ENCODE measurements at places on chromosomes 4 and X.

DNA sequence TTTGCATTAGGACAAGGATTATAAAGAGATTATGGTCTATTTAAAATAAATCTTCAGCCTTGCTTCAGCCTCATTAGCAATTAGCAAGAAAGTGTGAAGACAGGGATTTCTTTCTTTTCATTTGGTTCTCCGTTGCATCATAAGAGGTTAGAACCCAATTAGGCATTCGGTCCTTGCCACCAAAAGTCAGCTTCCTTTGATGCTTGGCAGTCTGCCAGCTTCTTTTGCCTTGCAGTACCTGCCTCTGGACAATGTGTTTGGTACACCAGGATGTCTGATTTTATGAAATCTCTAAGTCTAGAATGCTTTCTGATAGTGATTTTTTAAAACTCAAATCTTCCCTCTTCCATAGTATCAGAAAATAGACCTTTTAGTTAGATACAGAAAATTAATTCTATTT lies 12.4 kb downstream of the SMIM20 start:
- no peak for DNase-seq

GRCh38 chrX:3046253-3047240 lies 5.3 kb downstream of the ARSF start:
- no peak for DNase-seq

DNA sequence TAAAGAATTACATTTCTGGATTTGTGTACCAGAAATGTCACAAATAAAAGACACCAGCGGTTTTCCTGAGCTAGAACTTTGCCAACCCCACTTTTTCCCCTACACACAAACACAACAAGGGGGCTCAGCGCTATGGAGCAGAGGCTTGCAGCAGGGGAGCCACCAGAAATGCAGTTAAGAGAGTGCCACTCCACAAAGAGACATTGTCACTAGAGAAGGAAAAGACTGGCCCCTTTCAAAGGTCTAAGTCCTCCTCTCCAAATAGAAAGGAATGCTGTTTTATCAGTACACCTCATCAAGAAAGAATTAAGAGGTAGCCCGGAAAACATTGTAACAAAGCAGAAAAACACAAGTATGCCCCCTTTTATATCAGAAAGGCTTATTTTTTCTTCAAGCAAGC lies 419.5 kb downstream of the HNRNPD start:
- no peak for DNase-seq

DNA sequence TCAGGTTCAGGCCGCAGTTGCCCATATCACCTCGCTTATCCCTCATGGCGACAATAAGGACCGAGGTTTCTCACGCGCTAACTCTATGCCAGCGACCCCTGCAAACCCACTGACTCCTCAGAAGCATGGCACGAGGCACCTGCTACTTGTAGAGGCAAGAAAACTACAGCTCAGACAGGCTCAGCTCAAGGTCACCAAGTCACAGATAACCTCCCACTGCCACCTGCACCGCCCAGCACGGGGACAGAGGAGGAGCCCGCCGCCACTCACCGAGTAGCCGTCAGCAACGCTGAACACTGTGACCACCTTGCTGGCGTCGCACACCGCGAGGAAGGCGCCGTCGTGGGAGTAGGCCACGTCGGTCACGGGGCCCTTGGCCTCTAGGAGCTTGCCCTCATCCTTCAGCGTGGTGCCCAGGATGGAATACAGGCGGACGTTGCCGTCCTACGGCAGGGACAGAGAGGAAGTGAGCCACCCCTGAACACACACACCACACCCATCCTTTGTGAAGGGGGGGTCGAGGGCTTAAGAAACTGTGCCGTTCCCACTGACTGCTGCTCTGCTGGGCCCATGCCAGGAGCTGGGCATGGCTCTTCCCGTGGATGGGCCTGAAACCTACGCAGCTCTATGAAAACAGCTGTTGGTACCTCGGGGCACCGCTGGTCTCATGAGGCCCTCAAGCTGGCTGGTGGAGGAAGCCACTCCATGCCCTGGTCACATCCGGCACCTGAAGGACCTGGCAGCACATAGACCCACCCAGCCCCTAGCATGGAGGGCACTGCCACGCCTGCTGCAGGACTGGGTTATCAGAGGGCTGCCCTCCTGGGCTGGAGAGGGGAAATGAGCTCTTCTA lies 38.9 kb downstream of the WDR1 start:
- DNase-seq, result no peak

GRCh38 chrX:41946989-41947612 lies 23.7 kb upstream of the CASK start:
- DNase-seq, result no peak

DNA sequence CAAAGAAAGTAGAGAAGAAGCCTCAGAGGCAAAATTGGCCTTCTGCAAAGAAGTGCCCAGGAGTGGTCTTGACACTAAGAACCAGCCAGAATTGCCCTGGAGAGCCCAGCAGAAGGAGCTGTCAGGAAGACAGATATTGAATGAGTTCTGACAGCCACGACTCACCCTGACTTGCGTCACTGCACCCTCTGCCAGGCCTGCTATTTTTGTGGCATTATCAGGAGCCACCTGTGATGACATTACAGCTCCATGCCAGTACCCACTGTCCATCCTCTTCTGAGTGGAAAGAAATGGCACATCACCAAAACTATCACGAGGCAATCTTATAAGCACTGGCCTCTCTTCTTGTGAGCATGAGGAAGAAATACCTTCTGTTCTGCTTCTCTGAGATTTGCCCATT lies 67.7 kb downstream of the SMIM20 start:
- DNase-seq, result no peak

GRCh38 chr4:147860960-147861359 lies 129.1 kb downstream of the ARHGAP10 start:
- no peak for DNase-seq

DNA sequence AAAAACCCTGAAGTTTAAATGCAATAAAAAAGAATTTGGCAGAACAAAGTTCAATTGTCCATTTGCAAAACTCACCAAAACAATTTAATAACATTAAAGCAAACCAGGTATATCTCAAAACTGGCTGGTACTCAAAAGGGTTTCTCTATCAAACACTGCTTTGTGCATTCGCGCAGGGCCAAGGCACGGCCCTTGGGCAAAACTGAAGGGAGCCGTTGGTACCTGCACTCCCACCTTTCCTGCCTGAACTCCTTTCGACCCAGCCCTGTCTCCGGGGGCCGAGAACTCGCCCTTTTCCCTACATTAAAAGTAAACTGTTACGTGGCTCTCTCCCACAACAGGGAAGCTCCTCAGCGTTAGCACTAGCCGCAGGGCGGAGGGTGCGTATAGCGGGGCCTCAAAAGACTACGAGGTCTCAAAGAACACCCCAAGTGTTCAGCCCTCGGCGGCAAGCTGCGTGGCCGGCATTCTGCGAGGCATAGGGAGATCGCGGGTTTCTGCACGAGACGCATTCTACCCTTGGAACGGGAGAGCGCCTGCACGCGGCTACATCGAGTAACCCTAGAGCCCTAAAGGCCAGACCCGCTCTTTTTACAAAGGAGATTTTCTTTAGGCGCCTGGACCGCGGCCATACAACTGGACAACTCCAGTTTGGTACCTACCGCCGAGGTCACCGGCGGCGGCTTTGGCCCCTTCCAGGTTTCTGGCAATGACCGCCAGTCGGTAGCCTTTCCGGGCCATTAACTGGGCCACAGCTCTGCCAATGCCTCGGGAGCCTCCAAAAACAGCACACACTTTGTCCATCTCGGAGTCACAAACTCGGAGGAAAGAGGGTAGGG lies 550 bp downstream of the CBR4 start:
- peak; percentile 31 for DNase-seq

DNA sequence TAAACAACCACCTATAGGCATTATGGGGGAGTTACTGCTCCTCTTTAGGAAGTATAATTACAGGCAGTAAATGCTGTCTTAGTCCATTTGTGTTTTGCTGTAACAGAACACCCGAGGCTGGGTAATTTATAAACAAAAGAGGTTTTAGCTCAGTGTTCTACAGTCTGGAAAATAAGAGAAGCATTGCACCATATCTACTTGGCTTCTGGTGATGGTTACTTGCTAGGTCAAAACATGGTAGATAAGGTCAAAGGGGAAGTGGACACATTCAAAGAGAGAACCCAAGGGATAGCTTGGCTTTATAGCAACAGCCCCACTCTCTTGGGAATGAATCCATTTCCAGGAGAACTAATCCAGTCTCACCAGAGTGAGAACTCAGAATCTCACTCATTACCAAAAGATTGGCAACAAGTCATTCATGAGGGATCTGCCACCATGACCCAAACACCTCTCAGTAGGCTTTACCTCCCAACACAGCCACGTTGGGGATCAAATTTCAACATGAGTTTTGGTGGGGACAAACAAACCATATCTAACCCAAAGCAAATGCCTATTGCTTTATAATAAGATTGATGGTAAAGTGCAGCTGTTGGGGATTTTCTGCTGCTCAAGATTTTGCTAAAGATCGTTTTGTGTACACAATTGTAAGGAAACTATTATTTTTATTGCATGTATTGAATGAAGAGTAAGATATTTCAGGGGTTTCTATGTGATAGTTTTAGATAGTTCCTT lies 32.6 kb downstream of the STAG2 start:
- no peak for DNase-seq

GRCh38 chrX:136318156-136318555 lies 17.4 kb downstream of the ADGRG4 start:
- no peak for DNase-seq

GRCh38 chr4:185143601-185143969 lies 519 bp downstream of the SLC25A4 start:
- no peak for DNase-seq

DNA sequence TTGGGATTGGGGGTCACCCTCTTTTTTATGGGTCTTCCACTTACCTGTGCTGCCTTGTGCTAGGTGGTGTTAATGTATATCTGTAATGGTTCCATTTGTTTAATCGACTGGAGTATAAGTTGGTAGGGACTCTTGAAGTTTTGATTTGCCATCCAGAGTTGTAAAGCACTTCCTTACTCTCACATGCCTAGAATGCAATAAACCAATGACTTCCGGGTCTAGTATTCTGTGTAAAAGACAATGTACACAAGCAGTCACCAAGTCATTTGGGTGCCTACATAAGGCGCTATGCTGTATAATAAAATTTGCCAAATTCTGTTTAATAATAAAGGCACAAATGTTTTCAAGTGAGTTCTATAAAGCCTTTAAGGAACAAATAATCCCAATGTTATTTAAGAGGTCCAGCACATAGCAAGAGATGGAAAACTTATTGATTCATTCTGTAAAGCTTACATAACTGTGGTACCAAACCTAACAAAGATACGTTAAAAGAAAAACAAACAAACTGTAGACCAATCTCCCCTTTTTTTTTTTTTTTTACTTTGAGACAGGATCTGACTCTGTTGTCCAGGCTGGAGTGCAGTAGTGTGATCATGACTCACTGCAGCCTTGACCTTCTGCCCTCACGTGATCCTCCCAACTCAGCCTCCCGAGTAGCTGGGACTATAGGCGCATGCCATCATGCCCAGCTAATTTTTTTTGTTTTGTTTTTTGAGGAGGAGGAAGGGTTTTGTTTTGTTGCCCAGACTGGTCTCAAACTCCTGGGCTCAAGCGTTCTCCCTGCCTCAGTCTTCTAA lies 41.5 kb upstream of the HPRT1 start:
- no peak for DNase-seq

DNA sequence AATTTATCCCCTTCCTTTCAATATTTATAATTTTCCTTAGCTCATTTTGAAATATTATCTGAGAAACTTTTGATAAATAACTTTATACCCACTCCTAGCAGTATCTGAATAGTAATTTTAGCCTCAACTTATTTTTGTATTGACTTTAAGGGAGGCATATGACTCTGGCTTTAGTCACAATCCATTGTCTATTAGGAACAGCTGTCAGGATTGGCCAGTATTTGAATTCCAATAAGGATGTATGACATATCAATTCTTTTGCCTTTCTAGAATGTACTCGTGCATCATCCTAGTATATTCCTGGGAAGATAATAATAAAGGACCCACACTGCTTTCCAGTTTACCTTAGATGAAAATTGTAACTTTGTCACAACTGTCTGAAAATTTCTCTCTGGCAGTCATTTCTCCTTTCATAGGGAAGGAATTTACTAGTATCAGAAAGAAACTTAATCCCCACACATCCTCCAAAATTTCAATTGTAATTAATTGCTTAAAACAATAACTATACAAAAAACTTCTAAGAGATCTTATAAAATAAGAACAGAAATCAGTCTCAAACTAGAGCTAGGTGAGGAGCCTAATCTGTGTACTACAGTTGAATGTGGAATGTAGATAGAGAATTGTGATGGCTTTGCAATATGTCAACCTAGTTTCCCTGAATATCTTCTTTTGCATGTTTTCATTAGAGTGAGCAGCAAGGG lies 121.0 kb upstream of the EPHA5 start:
- DNase-seq, result no peak

DNA sequence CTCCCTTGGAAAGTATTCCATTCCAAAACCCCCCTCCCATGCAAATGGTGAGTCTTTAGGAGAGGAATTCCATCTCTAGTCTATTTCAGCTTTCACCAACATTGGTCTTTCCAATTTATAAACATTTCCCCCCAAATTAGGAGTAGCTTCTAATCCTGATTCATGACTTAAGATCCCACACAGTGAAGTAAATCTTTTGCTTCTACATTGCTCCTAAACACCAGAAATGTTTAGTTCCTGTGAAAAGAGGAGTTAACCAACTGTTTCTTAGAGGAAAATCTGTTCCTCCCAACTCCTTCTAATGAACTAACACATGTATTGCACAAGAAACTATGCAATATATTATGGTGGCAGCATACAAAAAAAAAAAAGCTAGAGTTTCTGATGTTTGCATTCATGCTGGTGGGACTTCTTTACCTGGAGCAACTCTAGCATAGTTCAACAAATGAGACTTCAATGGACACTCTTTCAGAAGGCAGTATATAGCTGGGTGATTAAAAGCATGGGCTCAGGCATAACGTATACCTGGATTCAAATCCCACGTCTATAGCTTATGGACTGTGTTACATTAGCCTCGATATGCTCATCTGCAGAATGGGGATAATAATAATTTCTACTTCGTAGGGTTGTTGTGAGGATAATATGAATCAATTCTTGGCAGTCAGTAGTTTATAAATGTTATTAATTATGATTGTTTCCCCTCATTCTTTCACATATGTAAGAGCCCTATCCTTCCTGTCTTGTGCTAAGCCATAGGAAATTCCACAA lies 131.6 kb upstream of the TMEM164 start:
- DNase-seq, result no peak

GRCh38 chrX:55867708-55868107 lies 150.2 kb downstream of the RRAGB start:
- no peak for DNase-seq

DNA sequence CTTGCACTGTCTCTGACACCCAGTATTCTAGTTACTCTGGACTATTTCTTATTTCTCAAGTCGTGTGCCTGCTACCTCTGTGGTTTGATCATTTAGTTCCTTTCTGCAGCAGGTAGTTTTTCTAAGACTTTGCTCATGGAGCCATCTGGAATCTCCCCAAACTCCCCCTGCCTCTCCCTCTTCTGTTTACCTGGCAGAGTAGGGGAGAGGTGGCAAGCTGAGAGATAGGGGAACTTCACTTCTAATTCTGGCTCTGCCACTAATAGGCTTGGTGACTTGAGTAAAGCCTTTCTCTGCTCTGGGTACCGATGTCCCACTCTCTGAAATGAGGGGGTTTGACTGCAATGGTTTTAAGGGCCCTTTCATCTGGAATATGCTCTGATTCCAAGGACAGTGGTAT lies 141.3 kb downstream of the CPEB2 start:
- DNase-seq, result no peak

All from T-helper 22 cell (primary cell).